Bone marrow (tissue), 2 donors: ENCODE measurements at places on chromosomes 5 and 9.

DNA sequence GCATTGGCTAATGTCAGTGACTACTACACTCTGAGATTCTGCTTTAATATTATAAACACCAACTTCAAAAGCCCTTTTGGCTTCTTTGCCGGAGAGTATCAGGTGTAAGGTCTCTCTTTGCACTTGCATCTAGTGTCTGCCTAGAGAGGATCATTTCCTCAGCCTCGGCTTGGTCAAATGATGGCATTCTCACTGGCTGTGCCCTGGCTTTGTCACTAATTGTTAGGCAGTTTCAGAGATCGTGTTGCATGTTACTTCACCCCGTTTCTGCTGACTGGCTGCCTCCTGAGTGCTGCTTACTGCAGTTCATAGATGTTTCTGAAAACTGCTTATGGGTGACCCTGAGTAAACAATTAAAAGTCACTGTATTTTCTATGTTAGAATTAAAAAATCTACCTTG is 48.8 kb downstream of the SLC1A3 start:
- DNase-seq = no peak

DNA sequence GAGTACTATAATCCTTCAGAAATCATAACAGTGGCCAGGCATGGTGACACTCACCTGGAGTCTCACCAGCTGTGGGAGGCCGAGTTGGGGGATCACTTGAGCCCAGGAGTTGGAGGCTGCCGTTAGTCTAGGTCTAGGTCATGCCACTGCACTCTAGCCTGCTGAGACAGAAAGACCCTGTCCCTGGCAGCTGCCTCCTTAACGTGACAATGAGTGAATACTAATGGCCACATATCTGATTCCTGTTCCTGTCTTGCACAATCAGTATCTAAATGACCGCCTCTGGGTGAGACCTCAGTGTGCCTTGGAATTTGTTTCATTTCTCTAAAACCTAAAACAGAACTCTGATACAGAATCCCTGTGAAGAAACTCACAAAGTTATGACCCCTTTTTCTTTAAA is 131.0 kb upstream of the DAB2 start:
- no peak for DNase-seq

- DNase-seq = no peak
These were observed 106.4 kb upstream of the ELL2 start for GRCh38 chr5:96067894-96068614.

- DNase-seq = no peak
These were observed 2.8 kb downstream of the ARL15 start for GRCh38 chr5:54307583-54307982.

GRCh38 chr5:33008751-33009418 is 297.8 kb downstream of the NPR3 start:
- no peak for DNase-seq

- no peak for DNase-seq
These were observed 21.0 kb upstream of the WWC1 start for GRCh38 chr5:168270476-168270875.

GRCh38 chr5:89883967-89884366 is 525.6 kb downstream of the CETN3 start:
- DNase-seq = no peak

DNA sequence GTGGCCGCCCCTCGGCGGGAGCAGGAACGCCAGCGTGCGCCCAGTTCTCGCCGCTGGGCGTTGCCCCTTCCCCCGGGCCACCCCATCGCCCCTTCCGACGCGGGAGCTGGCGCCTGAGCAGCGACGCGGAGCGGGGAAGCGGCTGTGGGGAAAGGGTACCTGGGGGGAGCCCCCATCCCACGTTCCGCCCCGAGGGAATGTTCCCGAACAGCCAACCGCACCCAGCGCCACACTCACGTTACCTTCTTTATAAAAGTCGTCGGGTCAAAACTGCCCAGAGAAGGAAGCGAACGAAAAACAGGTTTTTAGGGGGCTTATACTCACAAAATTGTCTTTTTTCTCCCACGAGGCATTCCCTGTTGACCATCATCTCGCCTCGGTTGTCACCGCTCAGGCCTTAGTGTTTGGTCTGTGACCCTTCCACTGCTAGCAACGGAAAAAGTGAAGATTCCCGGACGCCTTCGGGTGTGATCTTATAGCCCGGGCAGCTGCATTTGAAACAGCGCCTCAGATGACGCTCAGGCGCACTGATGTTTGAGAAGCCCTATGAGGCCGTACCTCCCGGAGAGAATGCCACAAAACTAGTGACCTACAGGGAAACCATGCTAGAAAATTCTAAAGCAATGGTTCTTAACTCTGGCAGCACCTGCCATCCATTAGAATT is 475 bp upstream of the GOLM1 start:
- DNase-seq = no peak

DNA sequence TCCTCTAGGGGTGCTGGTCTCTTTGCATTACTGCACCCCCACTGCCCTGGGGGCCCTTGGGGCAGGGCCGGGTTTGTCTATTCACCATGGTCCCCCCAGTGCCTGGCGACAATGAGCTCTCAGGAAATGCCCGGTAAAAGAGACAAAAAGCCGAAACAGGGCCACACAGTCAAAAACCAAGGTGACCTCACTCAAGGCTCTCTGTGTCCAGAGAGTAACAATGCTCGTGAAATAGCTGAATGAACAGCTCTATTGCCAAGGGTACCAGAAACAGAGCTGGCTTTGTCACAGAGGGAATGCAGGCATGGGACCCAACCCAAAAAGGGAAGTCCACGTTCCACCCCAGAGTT is 16.0 kb downstream of the SH3PXD2B start:
- no peak for DNase-seq

GRCh38 chr5:128532127-128532526 is 5.9 kb downstream of the FBN2 start:
- no peak for DNase-seq

DNA sequence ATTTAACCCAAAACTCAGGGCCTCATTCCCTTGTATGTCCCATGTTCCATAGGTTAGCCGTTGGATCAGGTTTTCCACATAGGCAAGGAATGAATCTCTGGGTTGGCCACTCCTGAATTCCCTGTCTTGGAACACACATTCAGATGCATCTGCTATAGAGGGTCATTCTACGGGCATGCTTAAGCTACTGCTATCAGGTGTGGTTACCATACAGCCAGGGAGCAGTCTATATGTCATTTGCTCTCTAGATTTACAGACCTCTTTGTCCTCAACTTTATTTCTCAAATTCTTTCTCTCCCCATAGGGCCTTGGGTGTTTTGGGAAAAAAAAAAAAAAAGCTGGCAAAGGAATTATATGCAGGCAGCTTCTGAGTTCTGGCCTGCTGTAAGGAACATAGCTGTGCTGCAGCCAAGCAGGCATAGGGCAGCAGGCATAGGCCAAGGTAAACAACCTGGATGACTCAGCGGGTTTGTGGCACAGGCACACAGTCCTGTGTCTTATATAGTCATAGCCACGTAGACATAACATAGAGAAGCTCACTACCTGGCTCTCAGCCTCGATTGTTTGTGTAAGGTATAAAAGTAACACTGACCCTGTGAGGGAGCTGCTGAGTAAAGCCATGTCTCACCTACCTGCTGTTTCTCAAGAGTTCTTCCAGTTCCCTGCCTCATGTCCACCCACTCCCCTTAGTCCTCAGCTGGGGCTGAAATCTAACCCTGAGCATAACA is 141.5 kb downstream of the OSTF1 start:
- DNase-seq = no peak

DNA sequence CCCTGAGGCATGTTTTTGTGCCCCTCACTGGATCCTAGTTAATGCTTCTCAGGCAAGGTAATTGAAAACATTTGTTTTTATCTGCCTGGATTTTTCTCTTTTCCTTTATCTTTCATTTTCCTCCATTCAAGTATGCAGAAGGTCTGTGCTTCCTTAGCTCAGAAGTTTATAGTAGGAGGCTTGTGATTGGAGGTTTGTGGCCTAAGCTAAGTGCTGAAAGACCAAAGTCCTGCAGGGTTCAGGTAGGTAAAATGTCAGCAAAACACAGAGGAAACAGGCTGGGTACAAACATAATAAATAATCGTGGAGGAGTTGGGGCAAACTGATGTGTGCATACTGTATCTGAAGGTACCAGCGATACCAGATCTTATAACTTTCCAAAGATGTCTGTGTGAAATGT is 230.9 kb upstream of the KLF4 start:
- DNase-seq = no peak

DNA sequence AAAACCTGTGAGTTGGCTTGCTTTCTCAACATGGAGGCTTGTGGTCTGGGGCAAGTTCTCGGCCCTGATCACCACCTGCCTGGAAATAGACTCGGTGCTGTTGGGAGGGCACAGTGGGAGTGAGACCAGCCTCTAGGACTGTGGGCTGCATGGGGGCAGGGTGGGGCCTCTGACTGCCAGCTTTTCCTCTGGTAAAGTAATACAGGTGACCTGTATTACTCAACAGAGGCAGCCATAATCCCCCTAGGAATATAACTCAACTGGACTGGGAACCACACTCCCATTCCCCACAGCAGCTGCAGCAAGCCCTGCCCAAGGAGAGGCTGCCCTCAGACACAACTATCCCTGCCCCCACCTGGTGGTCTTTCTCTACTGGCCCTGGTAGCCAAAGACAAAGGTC is 72.8 kb downstream of the C9orf153 start:
- DNase-seq = no peak

- no peak for DNase-seq
These were observed 80.2 kb downstream of the GLDC start for GRCh38 chr9:6565312-6565711.

- DNase-seq = no peak
These were observed 70.4 kb upstream of the SNX2 start for GRCh38 chr5:122704247-122705036.

DNA sequence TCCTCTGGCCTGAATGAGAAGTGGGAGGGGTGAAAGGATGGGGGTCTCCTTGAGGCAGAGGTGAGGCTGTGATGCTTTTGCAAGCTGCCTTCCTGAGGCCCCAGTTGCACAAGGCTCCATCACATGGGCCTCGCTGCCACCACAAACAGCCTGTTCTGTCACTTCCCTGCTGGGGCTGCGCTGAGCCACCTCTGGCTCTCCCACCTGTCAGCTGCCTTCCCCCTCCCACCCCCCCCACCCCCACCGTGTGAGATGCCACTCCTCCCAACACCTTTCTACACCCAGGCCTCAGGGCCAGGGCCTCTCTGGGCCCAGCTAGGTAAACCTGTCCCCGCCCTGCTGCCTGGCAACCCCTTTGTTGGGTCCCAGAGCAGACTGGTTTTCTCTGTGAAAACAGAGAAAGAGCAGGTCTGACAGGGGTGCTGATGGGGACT is 4.5 kb upstream of the PDLIM4 start:
- DNase-seq = no peak
